ENCODE measurements at places on chromosomes 7 and 10.
A peak's percentile ranks its signal among the peaks of the same experiment; 100 is the strongest.

GRCh38 chr10:112141292-112141691, 42.3 kb downstream of the GPAM start:
- peak; percentile 9 for DNase-seq

GRCh38 chr7:26633557-26633956, 230.8 kb downstream of the SKAP2 start:
- DNase-seq = no peak

GRCh38 chr10:50511492-50512213, 112.1 kb downstream of the SGMS1 start:
- no peak for DNase-seq

DNA sequence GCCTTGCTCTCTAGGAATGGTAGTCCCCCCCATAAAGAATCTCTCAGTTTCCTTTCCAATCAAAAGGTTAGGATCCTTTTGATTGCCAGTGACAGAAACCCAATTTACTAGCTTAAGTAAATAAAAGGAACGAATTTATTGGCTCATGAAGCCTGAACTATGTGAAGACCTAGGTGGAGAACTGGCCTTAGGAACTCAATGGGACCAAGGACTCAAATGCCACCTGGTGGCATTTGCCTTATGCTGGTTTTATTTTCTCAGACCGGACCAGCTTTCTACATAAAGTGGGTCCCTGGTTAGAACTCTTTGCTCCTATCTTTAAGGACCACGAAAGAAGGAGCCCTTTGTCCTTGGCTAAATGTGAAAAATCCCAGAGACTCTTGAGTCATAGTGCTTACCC, 25.4 kb downstream of the CFTR start:
- no peak for DNase-seq

GRCh38 chr10:132232023-132232951, 45.5 kb downstream of the DPYSL4 start:
- DNase-seq = peak; percentile 58

All from CD14-positive monocyte (primary cell).